Activated CD8-positive, alpha-beta T cell treated with anti-CD3 and anti-CD28 coated beads for 36 hours (primary cell): ENCODE measurements at places on chromosomes 12 and 14.

GRCh38 chr12:10497602-10498001 lies 8.1 kb upstream of the EIF2S3B start:
- peak overlapping the region; percentile 45 for H3K4me3 ChIP-seq
- H3K27ac ChIP-seq, result peak overlapping the region; percentile 96
- peaks cover 63% of the 10 kb centered on the region for H3K4me1 ChIP-seq

DNA sequence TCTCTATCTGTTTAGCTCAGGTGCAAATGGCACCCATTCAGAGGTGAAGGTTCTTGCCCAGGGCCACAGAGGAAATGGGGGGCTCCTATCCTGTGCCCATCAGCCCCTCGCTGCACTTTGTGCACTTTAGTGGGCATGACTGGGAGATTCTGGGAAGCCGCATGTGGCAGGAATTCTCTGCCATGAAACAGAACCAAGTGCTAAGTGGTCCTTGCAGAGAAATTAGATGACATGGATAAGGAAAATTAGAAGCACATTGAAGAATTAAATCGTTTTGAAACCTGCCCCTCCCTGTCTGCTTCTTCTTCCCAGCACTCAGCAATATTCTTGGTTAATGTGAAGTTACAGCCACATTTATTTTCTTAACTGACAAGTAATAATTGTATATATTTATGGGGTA lies 185.2 kb upstream of the RTL1 start:
- DNase-seq, result no peak
- H3K36me3 ChIP-seq, result no peaks in the 10 kb centered on the region
- no peaks in the 10 kb centered on the region for H3K4me1 ChIP-seq
- H3K27me3 ChIP-seq, result no peaks in the 10 kb centered on the region
- no peak overlapping the region for H3K4me3 ChIP-seq

DNA sequence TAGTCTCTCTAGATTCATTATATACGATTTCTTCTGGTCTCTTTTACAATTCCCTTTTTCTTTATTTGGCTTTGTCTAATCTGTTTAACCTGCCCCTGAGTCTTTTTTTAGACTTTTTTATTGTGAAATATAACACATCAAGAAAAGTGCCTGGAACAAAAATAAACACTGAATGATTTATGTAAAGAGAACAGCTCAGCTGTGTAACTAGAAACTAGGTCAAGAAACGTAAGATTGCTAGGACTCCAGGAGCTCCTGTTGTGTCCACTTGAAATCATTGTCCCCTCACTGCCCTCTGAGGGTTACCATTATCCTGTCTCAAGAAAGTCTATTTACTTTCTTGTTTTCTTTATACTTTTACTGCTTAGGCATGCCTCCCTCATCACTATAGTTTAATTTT lies 23.1 kb downstream of the EXD2 start:
- H3K4me1 ChIP-seq, result no peaks in the 10 kb centered on the region
- H3K27ac ChIP-seq, result no peak overlapping the region
- no peaks in the 10 kb centered on the region for H3K27me3 ChIP-seq
- DNase-seq, result no peak

- no peak for DNase-seq
- no peaks in the 10 kb centered on the region for H3K36me3 ChIP-seq
- no peak overlapping the region for H3K27ac ChIP-seq
- no peaks in the 10 kb centered on the region for H3K27me3 ChIP-seq
Observed at GRCh38 chr12:45217846-45218245, 2.0 kb downstream of the ANO6 start.

DNA sequence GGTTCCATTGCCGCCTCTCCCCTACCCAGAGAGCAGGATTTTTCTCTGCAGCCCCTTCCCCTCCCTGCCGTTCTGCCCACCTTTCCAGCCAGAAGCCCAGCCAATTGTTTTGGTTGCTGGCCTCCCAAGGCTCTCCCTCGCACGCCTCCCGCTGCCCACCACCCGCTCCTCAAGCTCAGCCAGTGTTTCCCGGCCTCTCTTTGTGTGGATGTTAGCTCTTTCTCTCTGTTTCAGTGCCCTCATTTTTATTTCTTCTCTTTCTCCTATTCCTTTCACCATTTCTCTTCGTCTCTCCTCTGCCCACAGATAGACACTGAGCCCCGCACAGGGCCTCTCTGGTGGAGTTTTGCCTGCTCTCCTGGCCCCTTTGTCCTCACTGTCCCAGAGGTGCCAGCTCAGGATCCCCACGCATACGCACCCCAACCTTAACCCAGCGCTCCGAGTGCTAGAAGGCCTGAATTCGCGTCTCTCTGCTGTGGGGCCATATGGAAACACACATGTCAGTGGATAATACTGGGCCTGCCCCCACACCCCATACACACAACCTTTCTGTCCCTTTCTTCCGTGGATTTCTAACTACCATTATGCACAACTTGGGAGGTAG lies 54.9 kb downstream of the SMUG1 start:
- no peak for DNase-seq
- no peaks in the 10 kb centered on the region for H3K4me1 ChIP-seq
- peaks cover 10% of the 10 kb centered on the region for H3K27me3 ChIP-seq
- no peaks in the 10 kb centered on the region for H3K36me3 ChIP-seq

DNA sequence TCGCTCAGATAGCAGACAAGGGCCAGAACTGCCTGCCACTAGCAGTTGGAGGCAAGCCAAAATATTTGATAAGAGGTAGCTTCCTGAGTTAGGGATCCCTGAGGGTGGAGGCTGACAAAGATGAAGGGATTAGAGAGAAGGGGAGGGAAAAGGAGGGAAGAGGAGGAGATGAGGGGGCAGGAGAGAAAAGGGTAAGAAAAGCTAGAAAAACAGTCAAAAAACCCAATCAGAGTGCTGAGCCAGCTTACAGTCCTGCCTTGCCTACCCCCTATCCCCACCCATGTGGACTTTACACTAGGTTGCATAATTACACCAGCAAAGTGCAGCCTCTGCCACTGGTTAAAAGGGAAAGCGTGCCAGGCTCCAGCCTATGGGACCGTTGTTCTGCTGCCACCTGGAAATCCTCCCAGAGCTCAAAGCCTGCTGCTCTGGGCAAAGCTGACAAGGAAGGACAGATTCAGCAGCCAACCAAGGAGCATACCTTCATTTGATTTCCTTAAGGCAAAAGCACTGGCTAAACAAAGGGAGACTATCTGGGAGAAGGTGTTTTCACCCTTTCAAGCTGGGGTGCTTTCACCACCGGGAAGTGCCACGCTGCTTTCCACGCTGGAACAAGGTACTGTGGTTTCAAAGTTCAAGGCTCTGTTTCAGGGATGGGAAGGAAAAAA lies 3.8 kb upstream of the NUMB start:
- peaks cover 52% of the 10 kb centered on the region for H3K4me1 ChIP-seq
- no peak for DNase-seq
- H3K27ac ChIP-seq, result no peak overlapping the region
- peaks cover 4% of the 10 kb centered on the region for H3K36me3 ChIP-seq
- H3K27me3 ChIP-seq, result no peaks in the 10 kb centered on the region
- no peak overlapping the region for H3K4me3 ChIP-seq

DNA sequence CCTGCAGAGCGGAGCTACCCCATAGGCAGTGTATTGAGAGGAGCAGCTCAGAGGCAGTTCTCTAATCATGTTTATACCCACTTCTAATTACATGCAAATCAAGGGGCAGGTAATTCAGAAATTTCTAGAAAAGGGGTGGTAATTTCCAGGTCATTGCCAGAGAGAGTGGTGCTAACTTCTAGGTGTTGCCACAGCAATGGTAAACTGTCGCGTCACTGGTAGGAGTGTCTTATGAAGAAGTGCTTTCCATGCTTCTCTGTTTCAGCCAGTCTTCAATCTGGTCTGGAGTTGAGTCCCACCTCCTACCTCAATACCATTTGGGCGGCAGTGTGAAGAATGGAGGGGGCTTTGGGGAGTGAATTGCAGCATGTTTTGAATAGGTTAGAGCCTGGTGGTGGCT lies 8.5 kb upstream of the AMN1 start:
- DNase-seq, result no peak
- H3K4me1 ChIP-seq, result peaks cover 65% of the 10 kb centered on the region
- H3K27ac ChIP-seq, result peak overlapping the region; percentile 74
- H3K27me3 ChIP-seq, result no peaks in the 10 kb centered on the region

GRCh38 chr12:54798651-54799050 lies 55.7 kb upstream of the MUCL1 start:
- DNase-seq, result no peak
- H3K27ac ChIP-seq, result no peak overlapping the region
- H3K4me3 ChIP-seq, result no peak overlapping the region

- DNase-seq, result no peak
- no peak overlapping the region for H3K4me3 ChIP-seq
- H3K4me1 ChIP-seq, result no peaks in the 10 kb centered on the region
- H3K27me3 ChIP-seq, result peaks cover 7% of the 10 kb centered on the region
- no peaks in the 10 kb centered on the region for H3K36me3 ChIP-seq
- no peak overlapping the region for H3K27ac ChIP-seq
Observed at GRCh38 chr12:449203-449602, 10.5 kb upstream of the B4GALNT3 start.

- no peaks in the 10 kb centered on the region for H3K27me3 ChIP-seq
- no peak for DNase-seq
- H3K36me3 ChIP-seq, result peaks cover 84% of the 10 kb centered on the region
Observed at GRCh38 chr12:55934773-55935172, 3.8 kb downstream of the DGKA start.

- H3K27ac ChIP-seq, result no peak overlapping the region
- no peaks in the 10 kb centered on the region for H3K36me3 ChIP-seq
- DNase-seq, result no peak
- no peak overlapping the region for H3K4me3 ChIP-seq
- H3K27me3 ChIP-seq, result no peaks in the 10 kb centered on the region
- H3K4me1 ChIP-seq, result no peaks in the 10 kb centered on the region
Observed at GRCh38 chr14:85604714-85605113, 74.8 kb downstream of the FLRT2 start.

GRCh38 chr12:120581998-120582397 lies 796 bp upstream of the POP5 start:
- H3K4me1 ChIP-seq, result peaks cover 36% of the 10 kb centered on the region
- peak; percentile 32 for DNase-seq
- peak overlapping the region; percentile 90 for H3K27ac ChIP-seq
- H3K4me3 ChIP-seq, result peak overlapping the region; percentile 98
- peaks cover 23% of the 10 kb centered on the region for H3K36me3 ChIP-seq
- H3K27me3 ChIP-seq, result peaks cover 16% of the 10 kb centered on the region

DNA sequence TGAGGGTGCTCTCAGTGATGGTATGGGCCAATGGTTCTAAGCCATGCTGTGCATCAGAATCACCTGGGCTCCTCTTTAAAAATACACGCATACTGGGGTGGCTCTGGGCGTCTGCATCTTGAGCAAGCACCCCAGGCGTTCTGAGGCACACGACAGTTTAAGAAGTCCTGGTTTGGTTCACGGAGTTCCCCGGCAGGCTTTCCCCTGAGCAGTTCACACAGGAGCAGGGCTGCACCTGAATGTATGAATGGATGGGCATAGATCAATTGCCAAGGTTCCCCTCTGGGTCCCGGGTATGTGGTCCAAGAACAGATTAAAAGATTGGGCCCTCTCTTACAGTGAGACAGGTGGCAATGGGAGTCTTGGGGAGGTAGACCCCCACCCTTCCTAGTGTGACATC lies 395.3 kb downstream of the DPF3 start:
- DNase-seq, result no peak
- H3K4me3 ChIP-seq, result no peak overlapping the region
- H3K27me3 ChIP-seq, result peaks cover 13% of the 10 kb centered on the region
- no peak overlapping the region for H3K27ac ChIP-seq
- H3K4me1 ChIP-seq, result no peaks in the 10 kb centered on the region

GRCh38 chr12:88310666-88311065 lies 168.6 kb downstream of the TMTC3 start:
- no peak overlapping the region for H3K27ac ChIP-seq
- H3K36me3 ChIP-seq, result no peaks in the 10 kb centered on the region
- H3K4me1 ChIP-seq, result peaks cover 3% of the 10 kb centered on the region
- no peak for DNase-seq
- peaks cover 4% of the 10 kb centered on the region for H3K27me3 ChIP-seq

DNA sequence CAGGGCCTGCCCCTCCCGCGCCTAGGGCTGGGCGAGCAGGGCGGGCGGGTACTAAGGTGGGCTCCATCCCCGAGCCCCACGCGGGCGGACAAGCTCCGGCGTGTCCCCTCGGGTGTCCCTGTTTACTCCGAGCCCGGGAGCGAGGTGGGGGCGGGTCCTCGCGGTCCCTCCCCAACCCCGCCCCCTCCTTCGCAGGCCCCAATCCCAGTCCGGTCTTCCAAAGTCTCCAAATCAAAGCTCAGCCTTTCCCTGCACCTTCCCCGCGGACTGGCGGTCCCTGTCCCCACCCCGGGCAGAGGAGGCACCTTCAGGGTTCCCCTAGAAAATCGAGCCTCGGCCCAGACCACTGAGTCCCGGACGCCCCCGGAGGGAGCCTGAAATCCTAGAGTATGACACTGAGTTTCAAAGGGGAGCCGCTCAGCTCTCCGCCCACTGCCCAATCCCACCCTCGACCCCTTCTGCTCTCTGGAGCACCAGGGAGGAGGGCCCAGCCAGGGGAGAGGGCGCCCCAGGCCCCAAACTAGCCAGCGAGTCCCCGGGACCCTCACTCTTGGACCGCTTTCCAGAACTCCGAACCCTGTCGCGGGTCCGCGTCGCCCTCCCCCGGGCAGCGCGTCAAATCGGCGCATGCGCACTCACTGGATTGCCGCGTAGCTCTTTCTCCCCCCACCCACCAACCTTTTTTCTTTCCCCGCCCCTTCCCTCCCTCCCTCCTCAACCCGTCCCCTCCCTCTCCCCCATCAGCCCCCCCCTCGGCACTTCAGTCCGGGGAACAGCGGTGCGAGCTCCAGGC lies at the start of gene LRP1:
LRP1 (plus strand) TSS at position 758 of the 793 bp plus-strand sequence. CDS start 482 bp downstream, outside the sequence.
- H3K27me3 ChIP-seq, result no peaks in the 10 kb centered on the region
- peak; percentile 79 for DNase-seq
- H3K27ac ChIP-seq, result peak within 1 kb of the TSS; percentile 50
- peaks cover 2% of the 10 kb centered on the region for H3K36me3 ChIP-seq
- H3K4me3 ChIP-seq, result peak within 1 kb of the TSS; percentile 78

DNA sequence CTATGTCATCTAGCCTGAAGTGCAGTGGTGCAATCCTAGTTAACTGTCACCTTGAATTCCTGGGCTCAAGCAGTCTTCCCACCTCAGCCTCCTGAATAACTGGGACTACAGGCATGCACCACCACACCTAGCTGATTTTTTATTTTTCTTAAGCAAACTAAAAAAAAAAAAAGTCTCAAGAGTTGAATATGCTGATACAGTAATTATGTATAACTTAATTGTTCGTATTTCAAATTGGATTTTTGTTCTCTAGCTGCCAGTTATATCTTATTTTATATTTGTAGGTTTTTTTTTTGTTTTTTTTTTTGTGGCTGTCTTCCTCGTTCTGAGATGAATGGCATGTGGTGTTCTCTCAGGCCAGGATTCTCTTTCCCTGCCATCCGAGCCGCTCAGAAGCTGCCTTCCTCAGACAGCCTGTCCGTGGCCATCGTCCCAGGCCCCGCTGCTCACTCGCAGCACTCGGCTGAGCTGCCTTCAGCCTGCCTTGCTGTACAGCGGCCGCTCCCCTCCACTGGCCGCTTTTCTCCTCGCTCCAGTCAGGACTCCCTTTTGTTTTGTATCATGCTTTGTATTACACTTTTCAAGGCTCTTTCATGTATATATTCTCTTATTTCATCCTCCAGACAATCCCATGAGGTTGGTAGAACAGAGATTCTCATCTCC lies 53.3 kb downstream of the WDR20 start:
- no peak overlapping the region for H3K4me3 ChIP-seq
- no peak for DNase-seq
- peaks cover 20% of the 10 kb centered on the region for H3K36me3 ChIP-seq
- H3K4me1 ChIP-seq, result peaks cover 45% of the 10 kb centered on the region
- no peak overlapping the region for H3K27ac ChIP-seq
- H3K27me3 ChIP-seq, result no peaks in the 10 kb centered on the region

GRCh38 chr12:90173499-90174197 lies 465.0 kb upstream of the ATP2B1 start:
- DNase-seq, result no peak
- no peaks in the 10 kb centered on the region for H3K36me3 ChIP-seq
- peaks cover 3% of the 10 kb centered on the region for H3K4me1 ChIP-seq
- H3K27me3 ChIP-seq, result no peaks in the 10 kb centered on the region

GRCh38 chr14:73014105-73014504 lies 12.8 kb downstream of the ZFYVE1 start:
- peak; percentile 40 for DNase-seq
- H3K27me3 ChIP-seq, result no peaks in the 10 kb centered on the region
- peak overlapping the region; percentile 14 for H3K27ac ChIP-seq
- peaks cover 41% of the 10 kb centered on the region for H3K4me1 ChIP-seq
- no peak overlapping the region for H3K4me3 ChIP-seq
